Jurkat, Clone E6-1 (cell line): ENCODE measurements at places on chromosomes 1 and 21.

DNA sequence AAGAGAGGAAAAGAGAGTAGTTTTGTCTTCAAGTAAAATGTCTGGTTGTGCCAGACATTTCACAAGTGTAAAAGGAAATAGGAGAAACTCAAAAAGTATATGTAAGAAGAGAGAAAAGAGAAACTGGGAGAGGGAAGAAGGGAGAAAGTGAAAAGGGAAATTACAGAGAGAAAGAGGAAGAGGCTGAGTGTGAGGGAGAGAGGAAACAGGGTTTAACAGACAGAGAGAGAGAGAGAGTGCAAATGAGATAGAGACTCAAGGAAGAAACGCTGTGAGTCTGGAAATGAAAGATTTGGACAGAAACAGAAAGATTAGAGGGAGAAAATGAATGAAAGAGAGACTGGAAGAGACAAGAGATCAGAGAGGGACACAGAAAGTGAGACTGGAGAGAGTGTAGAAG is 806.2 kb downstream of the PLA2G4A start:
- no peak for DNase-seq

- no peak for DNase-seq
These were observed 31.9 kb upstream of the RXRG start for GRCh38 chr1:165476776-165477175.

- DNase-seq: no peak
These were observed 17.5 kb downstream of the SLC26A9 start for GRCh38 chr1:205925736-205926135.

- no peak for DNase-seq
These were observed 202.4 kb downstream of the TOMM20 start for GRCh38 chr1:234926264-234926558.

DNA sequence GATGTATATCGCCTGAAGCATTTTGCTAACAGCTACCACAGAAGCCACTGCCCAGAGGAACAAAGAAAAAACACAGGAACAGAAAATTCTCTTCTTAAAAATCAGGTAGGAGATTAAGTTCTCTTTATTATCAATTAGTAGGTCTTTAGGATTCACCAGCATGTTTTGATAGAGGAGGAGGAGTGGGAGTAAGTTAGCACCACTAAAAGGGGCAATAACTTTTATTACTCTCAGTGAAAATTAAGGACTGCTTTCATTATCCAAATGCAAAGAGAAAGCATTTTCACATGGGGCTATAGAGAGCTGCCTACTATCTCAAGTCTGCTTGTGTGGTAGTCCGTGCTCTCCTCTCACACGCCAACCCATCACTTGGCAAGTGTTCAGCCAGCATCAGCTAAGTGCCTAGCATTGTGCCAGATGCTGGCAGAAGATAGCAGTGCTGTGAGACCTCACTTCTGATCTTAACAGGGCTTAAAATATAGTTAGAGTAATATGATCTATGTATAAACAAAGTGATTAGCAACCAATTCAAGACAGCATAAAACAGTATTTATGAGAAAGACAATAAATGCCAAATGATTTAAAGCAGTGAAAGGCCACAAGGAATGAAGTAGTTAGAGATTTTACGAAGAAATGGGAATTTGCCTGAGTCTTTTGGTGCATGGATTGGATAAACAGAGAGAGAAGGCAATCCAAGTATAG is 39.8 kb downstream of the ASTN1 start:
- no peak for DNase-seq

- no peak for DNase-seq
These were observed 24.9 kb upstream of the ATF3 start for GRCh38 chr1:212583643-212584042.

DNA sequence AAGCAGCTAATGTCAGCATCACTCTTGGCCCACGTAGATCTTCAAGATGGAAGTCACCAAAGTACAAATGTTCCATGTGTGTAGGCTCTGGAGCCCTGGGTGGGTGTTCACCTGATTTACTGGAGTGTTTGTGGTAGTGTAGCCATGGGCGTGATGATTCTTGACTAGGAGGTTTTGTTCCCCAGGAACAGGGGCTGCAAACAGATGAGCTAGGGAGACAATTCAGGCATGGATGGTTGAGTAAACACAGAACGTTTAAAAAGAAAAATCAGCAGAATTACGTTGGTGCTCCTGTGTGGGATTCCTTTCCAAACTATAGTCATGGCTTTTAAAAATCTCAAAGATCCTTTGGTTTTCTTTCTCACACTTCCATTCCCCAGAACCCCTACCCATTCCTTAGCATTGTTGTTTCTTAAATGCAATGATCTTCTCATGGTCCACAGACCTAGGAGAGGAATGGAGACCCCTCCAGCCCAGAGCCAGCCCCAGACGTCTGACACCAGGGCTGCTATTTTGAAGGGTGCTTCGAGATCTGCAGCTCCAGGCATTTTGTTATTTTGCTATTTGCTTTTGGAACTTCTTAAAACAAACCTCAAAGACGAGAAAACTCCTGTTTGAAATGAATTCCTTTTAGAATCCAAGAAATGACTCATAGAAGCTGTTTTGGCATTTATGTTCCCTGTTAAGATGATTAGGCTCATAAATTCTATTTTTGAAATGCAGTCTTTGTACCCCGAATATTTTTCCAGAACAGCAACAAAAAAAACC is 115.1 kb downstream of the ETS2 start:
- DNase-seq: no peak

DNA sequence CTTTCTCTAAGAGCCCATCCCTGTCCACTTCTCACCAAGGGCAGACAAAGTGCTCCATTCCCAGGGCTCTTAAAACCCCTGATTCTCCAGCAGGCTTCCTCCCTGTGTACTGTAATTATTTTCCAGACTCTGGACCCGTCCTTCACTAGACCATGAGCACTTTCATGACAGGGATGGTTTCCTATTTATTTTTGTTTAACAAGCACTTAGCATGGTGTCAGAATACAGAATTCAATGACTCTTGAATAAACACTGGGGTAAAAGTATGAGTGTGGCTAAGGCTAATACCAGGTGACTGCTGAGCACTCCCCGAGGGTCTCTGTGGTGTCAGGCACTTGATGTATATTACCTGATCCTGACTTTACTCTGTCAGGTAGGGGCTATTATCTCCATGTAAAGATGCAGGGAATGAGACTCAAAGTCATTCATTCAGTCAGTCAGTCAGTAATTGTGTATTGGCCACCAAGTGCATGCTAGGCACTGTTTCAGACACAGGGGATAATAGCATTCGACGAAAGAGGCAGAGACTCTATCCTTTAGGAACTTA is 47.2 kb downstream of the C1orf21 start:
- DNase-seq: no peak

- DNase-seq: no peak
These were observed 70.9 kb downstream of the SDC3 start for GRCh38 chr1:30837653-30838052.
